ENCODE measurements at places on chromosomes 3 and 15. TPM values are rescaled to one million over a fixed set of nuclear protein-coding genes. Genes with fewer than 3 reads are reported as not detected.

GRCh38 chr3:128335621-128336296 is 130.9 kb downstream of the DNAJB8 start:
- DNase-seq, result peak; percentile 64

DNA sequence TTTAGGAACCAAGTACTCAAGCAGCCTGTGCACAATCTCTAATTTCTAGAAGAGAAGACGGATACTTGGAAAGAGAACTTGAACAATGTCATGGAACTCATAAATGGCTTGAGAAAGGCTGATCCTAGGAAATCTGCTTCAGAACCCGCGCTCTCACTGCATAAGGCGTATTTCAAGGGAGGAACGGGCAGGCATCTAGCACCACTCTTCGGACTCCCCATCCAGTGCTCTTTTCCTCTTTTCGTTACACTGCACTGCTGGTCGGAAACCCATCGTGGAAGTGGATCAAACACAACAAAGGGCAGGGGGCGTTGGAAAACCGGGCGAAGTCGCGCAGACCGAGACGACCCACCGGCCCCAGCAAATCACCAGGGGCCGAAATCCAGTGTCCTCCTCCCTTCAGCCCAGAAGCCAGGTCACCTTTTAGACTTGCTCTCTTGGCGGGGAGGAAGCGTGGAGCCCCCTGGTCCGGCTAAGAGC is 539 bp upstream of the TLNRD1 start:
- no peak for DNase-seq

- DNase-seq, result no peak
These were observed 146.1 kb downstream of the NAALADL2 start for GRCh38 chr3:175005193-175005592.

The DUOXA2 gene
- total RNA-seq, result 1.2 TPM

The ERC2 gene
- 3.4 TPM for total RNA-seq

The DNAH12 gene
- total RNA-seq, result 0.21 TPM

The IQCF5 gene
- not detected for total RNA-seq

The DNAJA4 gene
- total RNA-seq, result 53.7 TPM

Measured in tongue (tissue), 3 donors.